Pancreas (tissue), 10 donors: ENCODE measurements at places on chromosomes 13 and 19. TPM values are rescaled to one million over a fixed set of nuclear protein-coding genes. Genes with fewer than 3 reads are reported as not detected.

Gene OR7A5
- not detected for polyA plus RNA-seq

Gene ACP5
- 7.7 TPM for polyA plus RNA-seq

Gene CRX
- not detected for polyA plus RNA-seq

Gene DKKL1
- 0.12 TPM for polyA plus RNA-seq

Gene C19orf38
- 0.31 TPM for polyA plus RNA-seq

Gene C19orf12
- polyA plus RNA-seq = 11.5 TPM

Gene PLIN5
- 533 TPM for polyA plus RNA-seq

Gene COX7A1
- 31.0 TPM for polyA plus RNA-seq

Gene CEACAM3
- not detected for polyA plus RNA-seq

Gene ANKRD24
- polyA plus RNA-seq = 14.2 TPM

Gene COX6B2
- 0.42 TPM for polyA plus RNA-seq

Gene IFI30
- polyA plus RNA-seq = 22.2 TPM

Gene SLC6A16
- polyA plus RNA-seq = 5.9 TPM

Gene PNMA8C
- 0.61 TPM for polyA plus RNA-seq

Gene ZNF491
- polyA plus RNA-seq = 1.1 TPM

Gene CGB2
- not detected for polyA plus RNA-seq

Gene F2RL3
- polyA plus RNA-seq = 2.4 TPM

Gene EPS8L1
- 152 TPM for polyA plus RNA-seq

Gene UBE2S
- 3.6 TPM for polyA plus RNA-seq

Gene CERS1
- 8.3 TPM for polyA plus RNA-seq

Gene ZNF568
- 4.6 TPM for polyA plus RNA-seq

Gene S1PR5
- 0.38 TPM for polyA plus RNA-seq

Gene RGL3
- 170 TPM for polyA plus RNA-seq

Gene RNF113B
- polyA plus RNA-seq = not detected

Gene ALG11
- 2.5 TPM for polyA plus RNA-seq

Gene CGB8
- polyA plus RNA-seq = not detected

Gene GPR12
- polyA plus RNA-seq = not detected

Gene ZNF225
- polyA plus RNA-seq = 1.8 TPM

Gene SYCN
- 1,825 TPM for polyA plus RNA-seq

Gene ABHD8
- 8.5 TPM for polyA plus RNA-seq

Gene FRY
- 11.4 TPM for polyA plus RNA-seq

Gene ALOX5AP
- 1.4 TPM for polyA plus RNA-seq

Gene INAFM1
- 25.6 TPM for polyA plus RNA-seq

Gene CEACAM4
- polyA plus RNA-seq = 0.30 TPM

Gene ZNF433
- 9.9 TPM for polyA plus RNA-seq

Gene SIAH3
- polyA plus RNA-seq = not detected
